ENCODE measurements at places on chromosomes 11 and 22.

DNA sequence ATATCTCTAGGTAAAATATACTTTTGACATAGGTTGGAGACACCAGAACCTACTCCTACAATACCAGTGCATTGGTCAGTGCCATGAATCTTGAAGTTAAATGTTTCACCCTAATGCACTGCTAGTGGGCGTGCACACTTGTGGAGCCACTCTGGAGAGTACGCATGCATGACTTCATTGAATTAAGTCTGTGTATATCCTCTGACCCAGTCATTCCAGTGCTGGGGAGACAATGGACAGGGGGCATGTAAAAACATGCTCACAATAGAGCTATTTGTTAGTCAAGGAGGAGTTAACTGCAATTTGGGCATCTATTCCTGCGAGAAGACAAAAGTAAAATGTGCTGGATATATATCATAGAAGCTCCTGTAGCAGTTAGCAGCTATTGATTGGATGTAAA, 335.4 kb upstream of the NCAM1 start:
- DNase-seq: peak; percentile 84

- DNase-seq: no peak
Measured at GRCh38 chr11:77205467-77206263, 77.6 kb downstream of the MYO7A start.

DNA sequence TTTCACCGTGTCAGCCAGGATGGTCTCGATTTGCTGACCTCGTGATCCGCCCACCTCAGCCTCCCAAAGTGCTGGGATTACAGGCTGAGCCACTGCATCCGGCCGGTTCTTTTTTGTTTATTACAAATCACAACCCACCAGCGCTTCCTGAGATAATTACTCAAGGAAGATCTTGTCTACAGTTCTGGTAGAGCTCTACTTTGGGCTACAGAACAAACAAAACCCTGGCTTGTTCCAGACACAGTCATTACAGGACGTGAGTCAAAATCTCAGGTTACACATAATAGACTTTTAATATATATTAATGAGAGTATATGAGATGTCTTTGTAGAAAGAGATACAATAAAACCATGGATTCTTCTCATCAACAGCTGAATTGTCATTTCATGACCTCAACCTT, 42.8 kb upstream of the NUP50 start:
- DNase-seq: no peak

DNA sequence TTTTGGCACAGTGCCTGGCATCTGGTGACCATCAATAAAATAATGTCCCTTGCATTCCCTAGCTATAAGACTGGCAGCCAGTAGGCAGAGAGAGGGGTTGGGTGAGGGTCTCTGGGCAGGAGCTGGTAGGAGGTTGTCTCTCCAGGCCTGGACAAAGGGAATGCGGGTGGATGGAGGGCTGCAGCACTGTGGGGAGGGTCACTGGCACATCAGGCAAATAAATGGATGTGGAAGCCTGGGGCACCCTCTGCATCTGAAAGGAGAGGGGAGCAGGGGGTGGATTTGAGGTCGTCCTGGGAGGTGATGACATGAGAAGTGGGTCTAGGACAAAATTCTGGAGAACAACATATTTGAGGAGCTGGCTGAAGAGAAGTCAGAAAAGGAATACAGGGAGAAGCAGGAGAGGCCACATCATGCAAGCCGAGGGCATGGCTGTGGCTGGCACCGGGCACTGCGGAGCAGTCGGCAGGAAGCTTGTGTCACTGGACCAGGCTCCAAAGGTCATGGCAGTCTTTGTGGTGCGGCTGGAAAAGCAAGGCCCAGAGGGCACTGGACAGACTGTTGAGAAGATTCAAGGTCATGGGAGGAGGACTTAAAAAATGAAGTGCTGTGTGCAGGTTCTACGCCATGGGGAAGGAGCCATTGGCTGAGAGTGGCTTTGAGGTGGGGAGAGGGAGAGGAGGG, 36.5 kb upstream of the THY1 start:
- no peak for DNase-seq

GRCh38 chr22:20244250-20244648, 23.9 kb downstream of the RTN4R start:
- DNase-seq: no peak

GRCh38 chr11:110513846-110514437, 84.2 kb downstream of the FDX1 start:
- DNase-seq: no peak

DNA sequence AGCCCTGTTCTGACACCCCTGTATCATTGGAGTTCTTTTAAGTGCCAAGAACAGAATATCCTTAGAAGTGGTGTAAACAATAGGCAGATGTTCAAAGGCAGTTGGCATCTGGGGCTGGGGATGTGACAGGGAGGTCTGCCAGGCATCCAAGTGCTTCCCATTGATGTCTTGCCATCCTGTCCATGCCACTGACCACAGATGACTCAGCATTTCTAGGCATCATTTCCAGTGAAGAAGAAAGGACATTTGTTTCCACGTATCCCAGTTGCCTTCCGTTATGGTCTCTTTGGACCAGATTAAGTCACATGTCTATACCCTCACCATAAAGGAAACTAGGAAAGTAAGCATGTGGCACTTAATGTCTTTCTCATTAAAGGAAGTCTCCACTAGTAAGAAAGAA, 76.7 kb upstream of the BARX2 start:
- DNase-seq: no peak

DNA sequence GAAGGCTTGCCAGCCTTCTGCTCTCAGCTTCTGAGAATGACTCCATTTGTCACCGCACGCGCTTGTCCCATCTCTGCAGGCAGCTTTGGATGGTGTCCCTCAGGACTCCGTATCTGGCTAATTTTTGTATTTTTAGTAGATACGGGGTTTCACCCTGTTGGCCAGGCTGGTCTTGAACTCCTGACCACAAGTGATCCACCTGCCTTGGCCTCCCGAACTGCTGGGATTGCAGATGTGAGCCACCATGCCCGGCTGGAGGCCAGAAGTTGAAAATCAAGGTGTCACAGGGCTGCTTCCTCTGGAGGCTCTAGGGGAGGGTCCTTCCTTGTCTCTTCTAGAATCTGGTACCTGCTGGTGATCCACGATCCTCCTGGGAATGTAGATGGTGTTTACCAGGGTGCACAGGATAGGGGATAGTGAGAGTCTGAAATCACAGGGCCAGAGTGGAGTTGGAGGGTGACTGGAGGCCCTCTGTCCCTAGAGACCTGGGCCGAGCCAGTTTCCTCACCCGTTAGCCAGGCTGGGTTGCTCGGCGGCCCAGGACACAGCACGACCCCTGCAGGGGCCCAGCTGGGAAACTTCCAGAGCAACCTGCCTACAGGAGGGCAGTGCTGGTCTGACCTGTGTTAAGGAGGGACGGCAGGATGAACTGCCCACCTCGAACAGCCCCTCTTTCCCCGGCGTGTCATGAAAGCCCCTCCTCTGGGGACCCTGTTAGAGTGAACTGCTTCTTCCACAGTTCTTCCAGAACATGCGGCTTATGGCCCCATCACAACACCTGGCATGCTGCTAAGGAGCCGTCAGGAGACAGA, 48.9 kb upstream of the SHANK2 start:
- DNase-seq: no peak

DNA sequence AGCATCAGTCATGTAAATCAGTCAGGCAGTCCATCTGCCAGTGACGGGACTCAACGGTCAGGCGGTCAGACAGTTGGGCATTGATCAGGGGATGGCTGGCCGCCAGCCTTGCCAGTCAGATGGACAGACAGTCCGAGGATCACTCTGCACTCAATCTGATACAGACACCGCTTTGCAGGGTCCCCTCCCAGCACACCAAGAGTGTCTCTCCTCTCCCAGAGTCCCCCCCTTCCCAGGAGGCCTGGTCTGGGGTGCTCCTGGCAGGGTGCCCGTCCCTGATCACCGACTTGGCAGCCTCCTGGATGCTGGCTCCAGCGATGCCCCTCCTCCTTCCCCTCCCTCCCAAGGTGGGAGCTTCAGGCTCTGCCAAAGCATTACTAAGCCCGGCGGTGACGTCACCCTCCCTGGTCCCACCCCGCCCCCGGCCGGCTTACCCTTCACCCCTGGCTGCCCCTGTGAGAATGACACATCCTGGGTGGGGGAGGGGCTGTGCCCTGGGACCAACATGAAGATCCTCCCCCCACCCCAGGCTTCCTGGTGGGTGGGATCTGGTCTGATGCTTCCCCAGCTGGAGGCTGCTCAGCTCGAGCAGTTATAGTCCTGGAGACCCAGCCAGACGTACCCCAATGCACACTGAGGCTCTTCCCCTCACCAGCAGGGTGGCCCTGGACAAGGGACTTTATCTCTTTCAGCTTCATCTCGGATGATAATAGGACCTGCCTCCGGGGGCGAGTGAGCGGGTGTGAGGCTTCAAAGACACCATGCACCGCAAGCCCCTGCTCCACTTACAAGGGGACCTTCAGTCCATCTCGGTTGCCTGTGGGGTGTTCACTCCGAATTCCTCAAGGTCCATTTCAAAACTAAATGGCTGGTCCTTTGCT, 69.2 kb downstream of the CD82 start:
- DNase-seq: no peak

- no peak for DNase-seq
Measured at GRCh38 chr11:113796663-113797259, 17.2 kb downstream of the CLDN25 start.

DNA sequence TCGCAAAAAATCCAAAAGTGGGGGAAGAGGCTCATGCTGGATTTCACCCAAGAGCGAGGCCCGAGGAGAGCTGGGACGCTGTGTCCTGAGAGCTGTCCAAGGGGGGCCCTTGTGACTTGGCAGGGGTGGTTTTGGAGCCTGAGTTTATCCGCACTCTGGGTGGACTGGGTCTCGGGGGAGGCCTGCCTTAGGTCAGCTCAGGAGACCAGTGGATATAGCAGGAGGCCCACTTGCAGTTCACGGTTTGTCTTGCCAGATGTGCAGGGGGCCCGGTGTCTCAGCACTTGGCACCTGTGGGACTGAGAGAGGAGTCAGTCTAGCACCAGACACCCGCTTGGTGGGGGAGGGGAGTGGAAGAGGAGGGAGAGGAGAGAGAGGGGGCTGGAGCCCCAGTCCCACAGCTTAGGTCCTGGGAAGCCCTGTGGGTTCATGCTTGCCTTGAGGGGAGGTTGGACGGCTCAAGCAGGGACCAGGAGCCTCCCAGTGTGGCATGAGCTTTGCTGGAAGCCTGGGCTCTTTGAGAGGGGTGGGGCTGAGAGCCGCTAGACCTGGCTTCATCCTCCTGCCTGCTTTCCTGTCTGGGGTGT, 33.4 kb downstream of the PARVB start:
- no peak for DNase-seq

DNA sequence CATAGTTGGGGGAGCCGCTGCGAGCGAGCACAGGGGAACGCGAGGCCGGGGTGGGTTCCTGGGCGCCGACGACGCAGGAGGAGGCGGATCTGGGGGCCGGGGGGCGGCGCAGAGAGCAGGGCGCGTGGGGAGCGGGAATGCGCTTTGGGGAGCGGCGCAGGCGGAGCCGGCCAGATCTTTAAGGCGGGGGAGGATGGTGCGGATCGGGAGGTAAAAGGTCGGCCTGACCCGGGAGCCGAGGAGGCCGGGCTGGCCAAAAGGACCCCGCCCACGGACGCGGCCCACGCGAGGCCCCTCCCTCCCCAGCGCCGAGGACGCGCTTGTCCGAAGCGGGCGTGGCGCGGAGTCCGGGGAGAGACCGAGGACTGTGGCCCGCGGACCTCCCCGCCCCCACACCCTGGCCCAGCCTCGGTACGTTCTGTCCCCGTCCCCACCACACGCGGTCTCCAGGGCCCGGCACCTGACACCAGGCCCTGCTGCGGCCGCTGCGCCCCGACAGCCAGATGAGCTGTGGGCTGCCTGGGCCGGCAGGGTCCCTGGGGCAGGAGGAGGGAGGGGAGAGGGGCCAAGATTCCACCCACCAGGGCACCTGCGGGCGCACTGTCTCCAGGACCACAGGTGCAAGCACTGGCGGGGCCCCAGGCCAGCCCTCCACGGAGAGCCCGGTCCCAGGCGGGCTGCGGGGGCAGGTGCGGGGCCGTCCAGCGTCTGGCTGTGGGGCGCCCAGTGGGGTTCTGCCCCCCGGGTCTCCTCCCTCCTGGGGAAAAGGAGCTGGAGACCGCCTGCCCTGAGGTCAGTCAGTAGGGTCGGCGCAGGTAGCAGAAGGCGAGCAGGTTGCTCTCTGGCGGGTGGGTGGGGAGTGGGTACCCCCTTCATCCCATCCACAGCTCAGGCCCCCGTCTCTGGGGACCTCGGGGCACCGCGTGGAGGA, 10.9 kb downstream of the PIM3 start:
- DNase-seq: no peak

- peak; percentile 47 for DNase-seq
Measured at GRCh38 chr11:25981998-25982397, 349.9 kb upstream of the ANO3 start.

DNA sequence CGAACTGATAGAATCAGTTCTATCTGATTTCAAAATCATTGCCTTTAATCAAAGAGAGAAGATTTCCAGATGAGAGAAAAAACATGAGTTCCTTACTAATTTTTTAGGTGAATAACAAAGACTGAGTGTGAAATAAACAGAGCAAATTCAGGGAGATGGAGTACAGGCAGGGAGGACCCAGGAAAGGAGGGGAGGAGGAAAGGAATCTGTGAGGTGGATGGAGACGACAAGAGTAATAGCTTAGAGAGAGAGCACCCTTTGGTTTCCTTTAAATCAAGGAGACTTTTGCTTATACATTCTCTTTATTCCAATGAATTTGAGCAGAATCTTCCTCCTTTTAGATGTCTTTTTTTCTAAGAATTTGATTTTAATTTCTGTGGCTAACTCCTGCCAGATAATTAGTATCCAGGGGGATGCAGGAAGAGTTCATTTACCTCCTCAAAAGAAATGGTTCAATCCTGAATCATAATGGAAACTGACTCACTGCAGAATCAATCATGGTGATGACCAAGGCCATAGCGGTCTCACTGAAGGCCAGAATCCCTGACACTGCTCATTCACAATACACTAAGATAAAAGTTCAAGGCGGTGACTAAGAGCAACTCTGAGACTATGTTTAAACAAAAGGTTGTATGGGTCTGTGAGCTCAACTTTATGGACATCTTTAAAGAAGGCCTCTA, 234.0 kb upstream of the ZC3H12C start:
- no peak for DNase-seq

- DNase-seq: no peak
Measured at GRCh38 chr11:121420398-121420797, 31.7 kb upstream of the SORL1 start.

DNA sequence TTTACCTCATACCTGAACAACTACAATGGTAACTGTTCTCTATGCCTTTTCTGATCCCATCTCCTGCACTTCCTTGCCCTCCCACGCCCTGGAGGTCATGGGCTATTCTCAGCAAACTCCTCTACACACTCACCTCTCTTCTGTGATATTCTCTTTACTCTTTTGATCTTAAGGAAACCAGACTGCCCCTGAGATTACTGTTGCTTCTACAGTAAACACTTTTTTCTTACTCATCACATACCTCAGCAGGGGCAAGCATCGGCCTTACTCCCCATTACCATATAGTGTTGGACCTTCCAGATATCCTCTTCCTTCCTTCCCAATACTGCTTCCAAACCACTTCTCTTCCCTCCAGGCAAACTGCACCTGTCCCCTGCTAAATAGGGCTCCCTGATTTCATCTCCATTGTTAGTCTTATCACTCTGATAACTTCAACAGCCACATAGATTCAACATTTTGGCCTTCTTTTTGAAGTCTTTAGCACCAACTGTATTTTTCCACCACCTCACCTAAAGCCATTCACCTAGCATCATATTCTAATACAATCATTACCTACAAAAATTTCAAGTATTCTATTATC, 141.2 kb downstream of the RBFOX2 start:
- no peak for DNase-seq

- no peak for DNase-seq
Measured at GRCh38 chr11:57619331-57619730, 21.8 kb downstream of the SERPING1 start.

GRCh38 chr11:107545101-107545514, 20.4 kb downstream of the ALKBH8 start:
- DNase-seq: peak; percentile 89
